ENCODE measurements at places on chromosomes 5 and 9. TPM values are rescaled to one million over a fixed set of nuclear protein-coding genes. Genes with fewer than 3 reads are reported as not detected.

Gene TTC23L
- polyA plus RNA-seq, result 5.2 TPM

Gene SEC24A
- 16.4 TPM for polyA plus RNA-seq

Gene NR5A1
- polyA plus RNA-seq, result 0.09 TPM

Gene SDHA
- polyA plus RNA-seq, result 166 TPM

Gene CENPK
- polyA plus RNA-seq, result 17.5 TPM

Gene SHOC1
- 0.05 TPM for polyA plus RNA-seq

Gene CCNI2
- polyA plus RNA-seq, result 18.5 TPM

DNA sequence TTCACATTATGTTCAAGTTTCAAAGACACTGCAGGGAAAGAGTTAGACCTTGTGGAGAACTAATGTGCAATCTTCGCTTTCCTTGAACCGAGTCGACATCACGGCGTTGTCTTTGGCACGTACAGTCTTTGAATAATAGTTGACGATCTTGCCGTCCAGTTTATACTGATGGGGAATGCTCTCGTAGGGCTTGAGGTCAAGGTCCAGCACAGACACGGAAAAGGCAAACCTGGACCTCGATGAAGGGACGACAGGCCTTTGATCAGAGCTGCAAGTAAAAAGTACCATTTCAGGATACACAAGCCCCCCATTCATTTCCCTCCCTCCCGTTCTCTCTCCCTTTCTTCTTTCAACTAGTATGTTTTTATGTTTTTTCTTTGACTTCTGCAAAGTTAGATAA lies 54.1 kb downstream of the IPPK start:
- DNase-seq, result no peak

- no peak for DNase-seq
Observed at GRCh38 chr9:34572628-34573027, 16.9 kb downstream of the CNTFR start.

DNA sequence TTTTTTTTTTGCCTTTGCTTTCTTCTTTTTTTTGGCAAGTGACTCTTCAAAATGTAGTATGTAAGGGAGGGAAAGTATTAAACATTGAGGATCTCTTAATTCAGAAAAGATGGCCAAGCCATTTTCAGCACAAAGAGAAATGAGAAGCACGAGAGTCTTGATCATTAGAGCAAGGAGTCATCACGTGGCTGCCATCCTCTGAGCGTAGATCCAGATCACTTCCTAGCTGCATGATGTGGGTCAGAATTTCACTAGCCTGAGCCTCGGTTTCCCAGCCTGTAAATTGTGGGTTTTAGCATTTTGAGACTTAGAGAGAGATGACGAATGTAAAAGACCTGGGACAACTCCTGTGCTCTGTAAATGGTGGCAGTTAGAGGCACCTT lies 312.9 kb downstream of the ARHGEF28 start:
- no peak for DNase-seq

DNA sequence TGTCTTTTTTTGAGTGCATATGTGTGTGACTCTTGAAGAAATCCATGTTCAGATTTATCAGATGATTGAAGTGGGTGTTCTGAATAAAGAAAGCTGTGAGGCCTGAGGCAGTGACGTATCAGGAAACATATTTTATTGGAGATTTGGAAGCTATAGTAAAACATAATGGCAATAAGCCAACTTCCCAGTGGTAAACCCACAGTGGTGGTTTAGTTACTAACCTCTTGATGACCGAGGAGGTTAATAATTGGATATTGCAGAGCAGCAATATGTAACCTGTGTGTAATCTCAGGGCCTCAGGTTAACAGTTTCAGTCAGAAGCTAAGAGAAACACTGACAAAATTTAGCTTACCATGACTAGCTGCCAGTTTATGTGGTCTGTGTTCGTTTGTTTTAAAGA lies 6.9 kb downstream of the RGMB start:
- no peak for DNase-seq

- no peak for DNase-seq
Observed at GRCh38 chr9:109894473-109894872, 114.5 kb downstream of the PALM2AKAP2 start.

DNA sequence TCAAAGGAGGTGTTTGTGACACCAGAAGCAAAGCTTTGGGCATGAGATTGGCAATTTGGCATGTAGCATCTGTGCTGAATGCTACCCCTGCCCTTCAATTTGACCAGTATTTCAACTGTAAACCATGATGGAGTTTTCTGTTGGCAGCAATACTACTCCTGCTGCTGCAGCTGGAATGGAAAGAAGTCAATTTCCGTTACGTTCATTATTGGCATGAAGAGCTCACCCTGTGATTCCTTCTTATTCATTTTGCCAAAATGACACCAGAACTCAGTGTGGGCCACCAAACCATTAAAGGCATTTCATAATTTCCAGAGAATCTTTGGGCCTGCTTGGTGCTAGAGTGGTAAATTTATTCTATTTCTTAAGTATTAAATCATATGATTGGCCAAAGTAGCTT lies 433.1 kb upstream of the DMAC1 start:
- no peak for DNase-seq

GRCh38 chr5:154049636-154050035 lies 10.9 kb downstream of the MFAP3 start:
- DNase-seq, result no peak

GRCh38 chr9:115111874-115112273 lies 6.1 kb downstream of the TNC start:
- DNase-seq, result no peak

DNA sequence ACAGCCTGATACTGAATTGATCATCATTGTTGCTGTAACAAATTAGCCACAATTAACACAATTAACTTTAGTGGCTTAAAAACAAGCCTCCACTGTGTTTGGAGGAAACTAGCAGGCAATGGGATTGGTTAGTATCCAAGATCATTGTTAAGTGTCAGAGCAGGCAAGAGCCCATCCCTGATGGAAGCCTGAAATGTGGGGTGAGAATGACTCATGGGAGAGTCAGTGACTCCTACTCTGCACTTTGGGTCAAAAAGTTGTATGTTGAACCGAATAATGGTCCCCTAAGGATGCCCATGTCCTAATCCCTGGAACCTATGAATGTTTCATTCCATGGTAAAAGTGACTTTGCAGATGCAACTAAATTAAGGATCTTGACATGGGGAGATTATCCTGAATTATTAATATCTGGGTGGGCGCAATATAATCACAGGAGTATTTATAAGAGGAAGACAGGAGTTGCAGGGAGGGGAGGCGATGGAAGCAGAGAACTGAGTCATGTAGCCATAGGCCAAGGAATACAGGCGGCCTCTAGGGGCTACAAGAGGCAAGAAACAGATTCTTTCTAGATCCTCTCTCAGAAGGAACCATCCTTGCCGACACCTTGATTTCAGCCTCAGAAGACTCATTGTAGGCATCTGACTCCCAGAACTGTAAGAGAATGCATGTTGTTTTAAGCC lies 28.8 kb downstream of the ALG2 start:
- DNase-seq, result no peak

GRCh38 chr9:86052556-86053468 lies 46.5 kb downstream of the GOLM1 start:
- DNase-seq, result no peak

GRCh38 chr9:90830977-90831376 lies 29.4 kb downstream of the SYK start:
- DNase-seq, result no peak

- DNase-seq, result no peak
Observed at GRCh38 chr5:62690421-62690820, 111.8 kb downstream of the LRRC70 start.

- no peak for DNase-seq
Observed at GRCh38 chr5:61273279-61273975, 58.6 kb upstream of the ZSWIM6 start.

DNA sequence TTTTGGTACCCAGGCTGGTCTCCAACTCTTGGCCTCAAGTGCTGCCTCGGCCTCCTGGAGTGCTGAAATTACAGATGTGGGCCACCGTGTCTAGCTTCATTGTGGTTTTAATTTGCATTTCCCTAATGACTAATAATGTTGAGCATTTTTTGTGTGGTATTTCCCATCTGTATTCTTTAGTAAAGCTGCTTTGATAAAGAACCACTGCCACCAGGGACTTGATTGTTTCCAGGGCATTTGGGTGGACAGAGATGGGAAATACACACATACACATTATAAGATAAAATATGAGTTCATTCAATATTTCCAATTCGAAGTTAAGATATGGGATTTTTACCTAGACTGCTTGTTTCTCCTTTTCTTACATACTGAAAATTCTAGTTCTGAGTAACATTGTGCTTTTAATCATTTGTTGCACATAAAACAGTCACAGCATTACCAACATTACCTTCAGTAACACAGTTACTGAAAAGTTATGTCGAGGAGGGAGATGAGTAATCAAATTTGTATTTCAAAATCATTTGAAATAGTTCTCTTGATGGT lies 28.9 kb downstream of the HABP4 start:
- no peak for DNase-seq

- no peak for DNase-seq
Observed at GRCh38 chr5:17872204-17872603, 237.9 kb downstream of the TAF11L14 start.

GRCh38 chr5:77012601-77013000 lies 17.6 kb upstream of the AGGF1 start:
- no peak for DNase-seq

DNA sequence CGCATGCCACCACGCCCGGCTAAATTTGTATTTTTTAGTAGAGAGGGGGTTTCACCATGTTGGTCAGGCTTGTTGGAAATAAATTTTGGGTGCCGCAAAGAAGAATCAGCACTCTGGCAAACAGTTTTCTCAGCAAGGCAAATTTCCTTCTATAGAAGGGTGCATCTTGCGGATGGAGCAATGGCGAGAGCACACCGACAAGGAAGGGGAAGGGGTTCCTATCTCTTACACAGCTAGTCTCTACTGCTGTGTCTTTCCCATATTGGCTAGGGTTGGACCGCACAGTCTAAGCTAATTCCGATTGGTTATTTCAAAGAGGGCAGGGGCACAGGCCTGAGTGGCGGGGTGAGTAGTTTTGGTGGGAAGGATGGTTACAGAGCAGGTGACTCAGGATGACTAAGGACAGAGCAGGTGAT lies 707 bp downstream of the GTF3C5 start:
- no peak for DNase-seq

DNA sequence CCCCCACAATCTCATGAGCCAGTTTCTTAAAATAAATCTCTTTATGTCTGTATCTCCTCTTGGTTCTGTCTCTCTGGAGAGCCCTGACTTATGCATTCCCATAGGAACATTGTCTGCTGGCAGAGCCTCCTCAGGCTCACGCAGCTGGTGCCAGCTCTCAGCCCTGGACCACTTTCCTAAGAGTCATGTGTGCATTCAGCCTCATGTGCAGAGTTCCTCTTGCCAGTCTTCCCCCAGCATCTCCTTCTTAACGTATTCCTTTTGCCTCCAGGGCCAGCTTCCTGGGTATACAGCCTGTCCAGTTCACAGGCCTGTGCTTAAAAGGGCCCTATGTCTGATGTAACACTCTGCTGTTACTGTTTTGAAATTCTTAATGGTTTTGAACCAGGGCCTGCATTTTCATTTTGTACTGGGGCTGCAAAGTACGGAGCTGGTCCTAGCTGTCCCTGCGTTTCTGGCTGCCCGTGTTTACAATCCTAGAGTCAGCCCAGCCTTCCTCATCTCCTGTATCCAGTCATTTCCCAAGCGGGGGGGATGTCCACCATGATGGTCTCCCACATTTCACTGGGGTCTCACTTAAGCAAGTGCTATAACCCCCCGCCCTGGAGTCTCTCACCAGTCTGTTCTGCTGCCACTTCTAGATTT lies 18.1 kb downstream of the ANKRD33B start:
- DNase-seq, result no peak

- DNase-seq, result no peak
Observed at GRCh38 chr9:91428927-91429351, 5.3 kb upstream of the NFIL3 start.

DNA sequence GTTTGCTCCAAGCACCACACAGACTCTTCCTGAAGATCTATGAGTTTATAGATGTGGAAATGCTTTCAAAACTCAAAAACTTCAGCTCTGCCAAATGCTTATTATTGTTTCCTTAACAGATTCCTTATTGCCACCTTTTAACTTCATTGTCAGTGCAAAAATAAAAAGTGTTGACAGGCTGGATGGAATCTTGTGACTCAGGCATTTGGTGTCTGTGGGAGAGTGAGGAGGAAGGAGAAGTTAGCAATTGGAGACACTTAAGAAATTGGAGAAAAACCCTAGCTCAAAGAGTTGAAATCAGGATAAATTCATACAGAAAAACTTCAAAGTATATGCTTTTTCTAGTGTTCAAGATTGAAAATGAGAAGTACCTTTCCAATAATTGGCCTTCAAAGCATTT lies 140.6 kb upstream of the PUM3 start:
- no peak for DNase-seq

GRCh38 chr9:108620767-108621166 lies 235.0 kb downstream of the ACTL7B start:
- no peak for DNase-seq

DNA sequence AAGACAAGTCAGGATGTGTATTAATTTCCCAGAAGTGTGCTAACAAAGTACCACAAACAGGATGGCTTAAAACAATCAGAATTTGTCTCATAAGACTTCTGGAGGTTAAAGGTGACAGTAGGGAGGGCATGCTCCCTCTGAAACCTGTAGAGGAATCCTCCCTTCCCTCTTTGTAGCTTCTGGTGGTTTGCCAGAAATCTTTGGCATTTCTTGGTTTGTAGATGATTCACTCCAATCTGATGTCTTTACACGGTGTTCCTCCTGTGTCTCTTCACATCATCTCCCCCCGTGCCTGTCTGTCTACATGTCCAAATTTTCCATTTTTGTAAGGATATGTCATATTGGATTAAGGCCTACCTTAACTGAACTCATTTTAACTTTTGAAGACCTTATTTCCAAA lies 471.5 kb downstream of the ZNF608 start:
- no peak for DNase-seq

GRCh38 chr5:143196601-143197259 lies 206.8 kb downstream of the NR3C1 start:
- no peak for DNase-seq

DNA sequence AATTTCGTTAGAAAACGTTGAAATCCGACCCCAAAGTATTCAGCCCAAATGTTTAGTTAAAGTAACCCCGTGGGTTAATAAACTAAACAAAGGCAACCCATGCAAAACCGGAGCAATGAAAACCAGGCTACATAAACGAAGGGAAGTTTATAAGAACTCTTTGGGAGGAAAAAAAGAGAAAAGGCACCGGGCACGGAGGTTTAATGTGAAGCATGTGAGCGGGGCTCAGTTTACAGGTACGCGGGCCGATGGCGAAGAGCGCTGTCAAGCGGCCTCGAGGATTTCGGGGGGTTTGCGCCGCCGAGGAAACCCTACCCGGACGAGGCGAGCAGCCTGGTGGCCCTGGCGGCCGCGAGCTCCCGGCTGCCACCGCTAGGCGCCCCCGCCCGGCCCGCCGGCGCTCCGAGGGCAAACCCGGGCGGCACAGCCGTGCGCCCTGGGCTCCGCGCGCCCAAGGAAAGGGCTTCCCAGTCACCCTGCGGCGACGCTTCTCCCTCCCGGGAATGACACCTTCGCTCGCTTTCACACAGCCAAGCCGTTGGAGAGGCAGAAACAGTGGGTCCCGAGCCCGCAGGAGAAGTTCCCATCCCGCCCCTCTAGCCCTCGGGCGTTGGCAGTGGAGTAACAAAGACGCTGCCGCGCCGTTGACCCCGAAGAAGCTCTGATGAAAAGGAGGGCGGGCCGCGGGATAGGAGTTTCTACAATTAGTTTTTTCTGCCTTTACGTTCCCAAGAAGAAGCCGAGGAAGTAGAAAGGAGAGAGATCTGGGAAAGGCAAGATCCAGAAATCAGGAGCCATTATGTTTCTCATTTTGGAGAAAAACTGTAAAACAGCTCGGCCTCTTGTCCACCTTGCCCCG lies 126.0 kb downstream of the TMEM174 start:
- no peak for DNase-seq

GRCh38 chr5:83244516-83244915 lies 167.2 kb downstream of the XRCC4 start:
- DNase-seq, result no peak

- DNase-seq, result no peak
Observed at GRCh38 chr9:131823701-131824146, 83.8 kb upstream of the RAPGEF1 start.

All from spinal cord (tissue), 10 donors.